PC-9 (cell line): ENCODE measurements at places on chromosomes 13 and 19. TPM values are rescaled to one million over a fixed set of nuclear protein-coding genes. Genes with fewer than 3 reads are reported as not detected.

Gene IGFL2
- 1.0 TPM in 1 of 2 replicates, not detected in the other for total RNA-seq

Gene SHISA7
- not detected in 2 replicates for total RNA-seq

Gene DMPK
- 110 and 132 TPM in 2 replicates for total RNA-seq

Gene FGF22
- total RNA-seq: 0.35 TPM in 1 of 2 replicates, not detected in the other

Gene VMAC
- 6.2 and 7.1 TPM in 2 replicates for total RNA-seq

Gene MEF2B
- 1.8 and 3.9 TPM in 2 replicates for total RNA-seq

Gene PSPN
- total RNA-seq: 1.3 TPM in 2 replicates

Gene ZNF506
- total RNA-seq: 12.6 and 13.1 TPM in 2 replicates

Gene TEX101
- total RNA-seq: not detected in 2 replicates

Gene LSM7
- total RNA-seq: 80.2 and 83.4 TPM in 2 replicates

Gene CRX
- total RNA-seq: not detected in 2 replicates

Gene MZT1
- 15.2 and 21.0 TPM in 2 replicates for total RNA-seq

Gene CNFN
- 4.9 and 7.8 TPM in 2 replicates for total RNA-seq

Gene UFM1
- total RNA-seq: 20.2 and 32.3 TPM in 2 replicates

Gene S1PR4
- total RNA-seq: 0.37 and 0.83 TPM in 2 replicates

Gene ACP7
- 3.8 and 5.4 TPM in 2 replicates for total RNA-seq

Gene KIR2DL1
- total RNA-seq: not detected in 2 replicates

Gene ZNF850
- total RNA-seq: 4.0 and 6.0 TPM in 2 replicates

Gene B3GNT3
- 47.7 and 65.9 TPM in 2 replicates for total RNA-seq

Gene PSG4
- 0.24 TPM in 1 of 2 replicates, not detected in the other for total RNA-seq

Gene PSG7
- not detected in 2 replicates for total RNA-seq

Gene ZNF763
- total RNA-seq: 0.55 and 0.83 TPM in 2 replicates

Gene ARMC6
- total RNA-seq: 23.5 and 28.8 TPM in 2 replicates

Gene ZNF317
- 25.5 and 28.2 TPM in 2 replicates for total RNA-seq

Gene NCAN
- not detected in 2 replicates for total RNA-seq

Gene UHRF1
- 48.9 and 61.4 TPM in 2 replicates for total RNA-seq

Gene NR2C2AP
- 25.7 and 28.7 TPM in 2 replicates for total RNA-seq

Gene LILRB1
- not detected in 2 replicates for total RNA-seq

Gene PRX
- 6.6 and 9.2 TPM in 2 replicates for total RNA-seq
